ENCODE measurements at places on chromosomes 13 and 19.

DNA sequence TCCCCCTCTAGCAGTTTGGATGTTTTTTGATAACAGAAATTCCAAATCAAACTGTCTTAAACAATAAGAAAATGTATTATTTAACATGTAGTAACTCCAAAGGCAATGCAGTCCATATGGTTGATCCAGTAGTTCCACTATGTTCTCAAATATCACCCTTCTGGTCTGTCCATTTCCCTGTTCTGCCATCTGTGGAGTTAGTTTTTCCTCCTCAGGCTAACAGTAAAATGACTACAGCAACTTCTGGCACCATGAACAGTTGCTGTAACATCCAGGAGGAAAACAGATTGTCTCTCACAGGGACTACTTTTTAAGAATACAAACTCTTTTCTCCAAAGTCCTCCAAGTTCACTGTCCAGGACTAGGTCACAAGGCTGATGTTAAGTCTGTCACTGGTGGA is 455.4 kb downstream of the FGF14 start:
- DNase-seq, result no peak

- no peak for DNase-seq
Measured at GRCh38 chr19:50703915-50704796, 15.4 kb downstream of the SHANK1 start.

GRCh38 chr13:110388108-110388943 is 81.2 kb downstream of the COL4A2 start:
- no peak for DNase-seq

DNA sequence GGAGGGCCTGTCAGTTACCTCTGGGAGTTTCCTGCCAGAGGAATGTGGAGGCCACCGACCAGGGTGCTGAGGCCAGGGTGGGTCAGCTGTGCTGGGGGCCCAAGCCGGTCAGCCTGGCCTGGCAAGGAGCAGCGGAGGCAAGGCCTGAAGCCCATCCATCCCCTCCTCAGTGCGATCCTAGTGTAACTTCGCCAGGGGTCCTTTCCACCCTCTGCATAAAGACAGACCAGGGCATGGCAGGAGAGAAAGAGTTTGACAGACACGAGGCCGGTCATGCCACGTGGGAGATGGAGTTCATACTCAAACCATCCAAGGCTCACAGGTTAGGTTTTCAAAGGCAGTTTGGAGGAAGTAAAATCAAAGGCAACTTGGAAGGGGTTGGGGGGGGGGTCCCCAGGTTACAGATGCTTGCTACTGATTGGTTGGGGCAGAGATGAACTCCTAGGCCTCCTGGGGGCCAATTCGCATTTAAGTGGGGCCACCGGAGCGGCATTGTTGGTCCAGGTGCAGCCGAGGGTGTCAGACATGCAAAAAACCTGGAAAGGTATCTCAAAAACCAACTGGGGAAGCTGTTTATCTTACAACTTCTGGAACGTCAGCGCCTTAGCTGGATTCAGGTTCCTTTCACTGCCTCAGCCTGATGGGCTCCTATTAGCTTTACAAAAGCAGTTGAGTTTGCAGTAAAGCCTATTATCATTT is 36.8 kb upstream of the DPRX start:
- DNase-seq, result no peak

DNA sequence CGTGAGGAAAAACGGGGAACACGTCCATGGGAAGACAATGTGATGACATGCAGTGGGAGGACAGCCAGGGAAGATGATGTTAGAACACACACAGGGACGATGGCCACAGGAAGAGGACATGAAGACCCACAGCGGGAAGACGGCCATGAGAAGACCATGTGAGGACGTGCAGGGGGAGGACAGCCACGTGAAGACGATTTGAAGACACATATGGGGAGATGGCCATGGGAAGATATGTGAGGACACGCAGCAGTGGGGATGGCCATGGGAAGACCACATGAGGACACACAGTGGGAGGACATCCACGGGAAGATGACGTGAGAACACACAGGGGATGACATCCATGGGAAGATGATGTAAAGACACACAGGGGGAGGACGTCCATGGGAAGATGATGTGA is 83.8 kb downstream of the UQCRFS1 start:
- DNase-seq, result no peak

GRCh38 chr19:54415901-54416673 is 823 bp downstream of the TTYH1 start:
- no peak for DNase-seq

- no peak for DNase-seq
Measured at GRCh38 chr13:109883181-109884180, 97.1 kb upstream of the IRS2 start.

- DNase-seq, result no peak
Measured at GRCh38 chr19:13872695-13873389, 4.1 kb upstream of the NANOS3 start.

DNA sequence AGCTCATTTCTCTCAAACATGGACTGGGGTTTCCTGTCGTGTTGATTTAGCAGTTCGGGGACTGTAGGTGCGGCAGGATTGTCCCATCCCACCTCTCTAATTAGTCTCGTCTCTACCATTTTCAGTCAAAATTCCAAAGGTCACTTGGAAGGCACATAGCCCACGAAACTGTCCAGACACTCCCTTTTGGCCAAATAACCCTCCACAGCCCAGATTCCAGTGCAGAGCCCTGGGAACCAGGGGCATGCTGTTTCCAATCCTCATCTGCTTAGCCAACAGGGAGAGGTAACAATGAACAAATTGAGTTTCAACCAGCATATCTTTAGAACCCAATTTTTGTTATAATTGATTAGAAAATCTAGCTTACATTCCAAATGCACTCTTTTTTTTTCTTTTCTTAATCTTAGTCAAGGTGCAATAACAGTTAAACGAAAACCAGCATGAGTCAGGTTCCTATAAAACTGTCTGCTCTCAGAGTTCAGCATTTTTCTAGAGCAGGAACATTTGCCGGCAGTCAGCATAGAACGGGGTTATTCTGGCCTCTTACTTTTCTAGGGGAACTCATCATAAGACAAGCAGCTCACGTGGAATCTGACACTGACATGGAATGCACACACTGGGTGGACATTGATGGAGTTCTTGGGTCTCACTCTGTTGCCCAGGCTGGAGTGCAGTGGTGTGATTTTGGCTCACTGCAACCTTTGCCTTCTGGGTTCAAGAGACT is 14.4 kb upstream of the CEBPA start:
- DNase-seq, result no peak

GRCh38 chr19:48881741-48882657 is 9.8 kb downstream of the PPP1R15A start:
- no peak for DNase-seq

DNA sequence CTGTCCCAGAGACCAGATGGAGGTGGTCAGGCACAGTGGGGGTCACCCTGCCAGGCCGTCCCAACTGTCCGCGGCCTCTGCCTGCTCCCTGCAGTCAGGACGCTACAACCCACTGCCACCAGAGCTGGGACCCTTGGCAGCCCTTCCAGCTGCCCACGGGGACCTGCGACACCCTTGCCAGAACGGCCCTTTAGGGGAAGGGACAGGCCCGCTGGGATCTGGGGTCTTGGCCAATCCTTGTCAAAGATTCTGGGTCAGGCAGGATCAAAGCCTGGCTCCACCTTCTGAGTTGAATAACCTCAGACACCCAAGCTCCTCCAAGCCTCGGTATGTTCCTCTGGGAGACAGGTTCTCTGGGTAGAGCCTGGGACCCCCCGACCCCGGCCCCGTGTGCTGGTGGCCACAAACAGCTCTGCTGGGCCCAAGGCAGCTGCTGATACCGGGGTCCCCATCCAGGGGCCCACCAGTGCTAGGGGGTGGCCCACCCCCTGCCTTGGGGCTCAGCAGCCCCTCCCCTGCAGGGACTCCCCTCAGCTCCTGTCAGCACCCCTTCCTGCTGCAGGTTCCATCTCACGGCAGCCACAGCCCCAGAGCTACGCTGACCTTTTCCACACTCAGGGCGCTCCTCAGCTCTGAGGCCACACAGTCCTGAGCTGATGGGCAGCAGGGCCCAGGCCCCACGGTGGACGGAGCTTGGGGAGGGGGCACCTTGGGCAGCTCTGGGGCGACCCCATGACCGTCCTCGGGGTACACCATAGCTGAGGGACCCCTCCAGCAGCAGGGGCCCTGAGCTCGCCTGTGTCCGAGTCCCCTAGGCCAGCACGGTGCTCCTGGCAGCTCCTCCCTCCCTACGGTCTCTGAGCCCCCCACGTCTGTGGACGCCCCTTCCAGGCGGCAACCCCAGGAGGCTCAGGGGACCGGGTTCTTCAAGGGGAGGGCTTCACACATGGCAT is 18.4 kb downstream of the SBNO2 start:
- DNase-seq, result no peak

DNA sequence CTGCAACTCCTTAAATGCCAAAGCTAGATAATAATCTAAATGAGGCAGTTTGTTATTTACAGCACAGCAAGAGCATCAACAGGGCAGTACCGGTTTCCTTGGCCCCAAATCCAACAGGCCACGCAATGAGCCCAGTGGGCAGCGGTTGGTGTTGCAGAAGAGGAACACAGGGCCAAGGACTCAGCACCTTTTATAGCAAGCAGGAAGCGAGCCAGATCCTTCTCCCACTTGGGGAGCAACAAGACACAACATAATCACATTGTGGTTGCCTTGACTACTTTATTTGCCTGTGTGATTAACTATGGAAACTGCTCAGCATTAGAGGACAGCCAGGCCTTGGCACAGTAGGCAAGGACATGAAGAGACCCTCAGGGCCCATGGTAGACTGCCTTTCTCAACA is 67.1 kb upstream of the HTR2A start:
- no peak for DNase-seq

- DNase-seq, result no peak
Measured at GRCh38 chr13:30608364-30608763, 9.4 kb upstream of the USPL1 start.

GRCh38 chr13:113736258-113736731 is 22.7 kb upstream of the TMEM255B start:
- DNase-seq, result no peak

GRCh38 chr19:51014242-51014641 is 5.3 kb downstream of the KLK10 start:
- DNase-seq, result no peak

DNA sequence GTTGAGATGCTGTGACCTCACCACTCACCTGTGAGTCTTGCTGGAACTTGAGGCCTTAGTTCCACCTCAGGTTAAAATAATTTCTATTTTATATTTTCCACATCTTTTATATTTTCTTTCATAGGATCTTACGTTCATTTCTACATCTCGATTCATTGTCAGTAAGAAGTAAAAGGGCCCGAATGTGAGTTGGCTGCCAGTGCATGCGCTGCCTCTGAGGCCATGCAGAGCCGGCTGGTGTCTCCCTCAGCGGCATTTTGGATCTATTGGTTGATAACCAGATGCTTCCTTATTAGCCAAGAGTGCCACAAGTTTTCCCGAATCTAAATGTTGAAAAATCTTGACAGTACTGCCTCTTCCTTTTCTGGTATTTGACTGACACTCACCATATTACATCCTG is 347.3 kb downstream of the TEX29 start:
- DNase-seq, result no peak

GRCh38 chr19:45607071-45608029 is 5.3 kb upstream of the GPR4 start:
- DNase-seq, result no peak

DNA sequence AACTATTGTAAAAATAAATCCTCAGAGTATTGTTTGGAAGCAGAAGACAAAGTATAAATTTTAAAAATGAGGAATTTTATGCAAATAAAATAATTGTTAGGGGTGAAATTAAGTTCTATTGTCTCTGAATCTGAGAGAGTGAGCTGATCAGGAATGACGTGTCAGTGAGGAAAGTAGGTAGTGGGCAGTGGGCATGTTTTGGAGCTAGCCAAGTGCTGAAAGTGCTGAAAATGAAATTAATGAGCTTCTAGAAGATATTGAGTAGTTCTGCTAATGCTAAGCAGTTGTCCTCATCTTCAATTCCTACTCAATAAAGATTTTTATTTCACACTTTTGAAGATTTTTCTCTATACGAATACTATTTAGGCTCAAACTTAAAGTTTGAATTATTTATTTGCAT is 1167.8 kb upstream of the PCDH20 start:
- no peak for DNase-seq

- DNase-seq, result no peak
Measured at GRCh38 chr19:1608359-1609102, 3.3 kb upstream of the UQCR11 start.

- no peak for DNase-seq
Measured at GRCh38 chr13:77374786-77375185, 47.9 kb upstream of the MYCBP2 start.

- no peak for DNase-seq
Measured at GRCh38 chr13:65063753-65064152, 2166.4 kb downstream of the PCDH9 start.

GRCh38 chr13:52934258-52934657 is 85.8 kb upstream of the PCDH8 start:
- no peak for DNase-seq

GRCh38 chr13:93480553-93481106 is 254.0 kb downstream of the GPC6 start:
- DNase-seq, result no peak

GRCh38 chr19:35498984-35499527 is 8.8 kb upstream of the KRTDAP start:
- no peak for DNase-seq

DNA sequence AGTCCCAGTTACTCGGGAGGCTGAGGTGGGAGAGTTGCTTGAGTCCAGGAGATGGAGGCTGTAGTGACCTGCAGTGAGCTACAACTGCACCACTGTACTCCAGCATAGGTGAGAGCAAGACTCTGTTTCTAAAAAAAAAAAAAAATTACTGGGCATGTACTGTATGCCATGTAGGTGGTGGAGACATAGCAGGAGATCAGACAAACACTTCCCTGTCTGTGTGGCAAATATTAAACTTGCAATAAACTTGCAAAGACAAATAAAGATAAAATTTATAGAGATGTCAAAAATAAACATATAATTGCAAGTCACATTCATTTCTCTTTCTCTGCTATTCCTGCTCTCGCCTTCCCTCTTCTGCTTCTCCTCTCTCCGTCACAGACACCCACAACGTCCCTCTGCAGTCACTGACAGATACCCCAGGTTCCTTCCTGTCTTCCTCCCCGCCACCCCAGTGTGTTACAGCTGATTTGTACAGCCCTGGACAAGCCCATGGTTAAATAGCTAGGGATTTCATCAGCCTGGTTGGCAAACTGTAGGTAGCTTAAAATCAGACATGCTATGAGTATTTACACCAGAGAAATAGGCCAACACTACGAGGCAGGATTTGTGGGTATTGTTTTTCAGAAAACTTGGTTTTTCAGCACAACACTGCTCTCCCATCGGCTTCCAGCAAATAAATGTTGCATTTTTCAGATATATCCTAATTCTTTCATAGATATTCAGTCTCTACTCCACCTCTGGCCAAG is 1.3 kb upstream of the CD177 start:
- no peak for DNase-seq
